ENCODE measurements at places on chromosomes 1 and 21. TPM values are rescaled to one million over a fixed set of nuclear protein-coding genes. Genes with fewer than 3 reads are reported as not detected.

DNAJC28 gene
- 1.7 TPM for polyA plus RNA-seq

DNA sequence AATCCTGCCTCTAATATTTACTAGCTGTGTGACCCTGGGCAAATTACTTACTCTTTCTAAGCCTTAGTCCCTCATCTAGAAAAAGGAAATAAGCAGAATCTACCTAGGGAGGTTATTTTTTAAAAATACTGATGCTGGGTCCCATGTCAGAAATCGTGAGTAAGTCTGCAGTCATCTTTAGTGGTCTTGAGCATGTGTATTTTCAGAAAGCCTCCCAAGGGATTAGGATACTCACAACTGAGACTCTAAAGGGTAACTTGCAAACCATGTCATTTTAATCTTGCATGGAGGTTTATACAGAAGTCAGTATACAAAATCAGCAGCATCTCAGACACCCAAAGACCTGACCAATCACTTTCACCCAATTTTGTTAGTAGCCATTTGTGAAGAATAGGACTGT lies 43.2 kb downstream of the DSTYK start:
- no peak for DNase-seq
- no peaks in the 10 kb centered on the region for H3K36me3 ChIP-seq
- no peaks in the 10 kb centered on the region for H3K4me1 ChIP-seq
- no peaks in the 10 kb centered on the region for H3K27me3 ChIP-seq
- H3K4me3 ChIP-seq: no peak overlapping the region

NIT1 gene
- 74.6 TPM for polyA plus RNA-seq

DNA sequence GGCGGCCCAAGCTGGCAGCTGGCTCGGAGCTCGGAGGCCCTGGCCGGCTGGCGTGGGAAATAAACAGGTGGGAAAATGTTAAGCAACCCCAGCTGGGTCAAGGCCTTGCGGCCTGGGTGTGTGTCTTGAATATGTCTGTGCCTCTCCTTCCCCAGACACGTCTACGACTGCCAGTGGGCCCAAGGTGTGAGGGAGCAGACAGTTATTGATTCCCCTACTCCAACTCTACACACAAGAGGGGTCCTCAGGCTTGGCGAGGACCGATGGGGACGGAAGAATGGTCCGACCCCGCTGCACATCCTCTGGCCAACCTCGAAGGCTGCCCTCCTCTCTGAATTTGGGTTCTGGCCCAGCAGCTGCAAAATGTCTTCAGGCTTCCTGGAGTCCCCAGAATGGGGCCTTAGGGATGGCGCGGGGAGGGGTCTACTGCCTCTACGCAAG lies 2.2 kb downstream of the IL22RA1 start:
- no peak for DNase-seq
- peak overlapping the region; percentile 97 for H3K27ac ChIP-seq
- H3K27me3 ChIP-seq: no peaks in the 10 kb centered on the region
- no peak overlapping the region for H3K4me3 ChIP-seq
- peaks cover 3% of the 10 kb centered on the region for H3K36me3 ChIP-seq

DNA sequence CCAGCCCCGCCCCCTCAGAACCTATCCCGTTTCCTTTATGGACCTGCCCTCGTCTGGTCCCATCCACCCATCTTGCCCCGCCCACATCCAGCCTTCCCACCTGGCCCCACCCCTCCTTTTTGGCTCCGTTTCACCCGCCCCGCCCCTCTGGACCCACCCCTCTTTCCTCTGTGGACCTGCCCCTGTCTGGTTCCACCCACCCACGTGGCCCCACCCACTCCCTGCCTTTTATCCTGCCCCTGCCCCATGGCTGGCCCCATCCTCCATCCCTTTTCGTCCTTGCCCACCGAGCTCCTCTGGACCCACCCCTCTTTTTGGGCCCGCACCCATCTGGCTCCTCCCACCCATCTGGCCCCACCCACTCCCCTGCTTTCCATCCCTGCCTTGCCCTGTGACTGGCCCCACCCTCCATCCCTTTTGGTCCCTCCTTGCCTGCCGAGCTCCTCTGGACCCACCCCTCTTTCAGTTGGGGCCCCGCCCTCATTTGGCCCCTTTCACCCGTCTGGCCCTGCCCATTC lies 177.3 kb downstream of the CAMTA1 start:
- no peak overlapping the region for H3K27ac ChIP-seq
- no peaks in the 10 kb centered on the region for H3K4me1 ChIP-seq
- DNase-seq: peak; percentile 43
- H3K4me3 ChIP-seq: no peak overlapping the region
- H3K36me3 ChIP-seq: no peaks in the 10 kb centered on the region

LIX1L gene
- 3.2 TPM for polyA plus RNA-seq

GRCh38 chr1:114062477-114063099 lies 83.3 kb downstream of the OLFML3 start:
- H3K27ac ChIP-seq: no peak overlapping the region
- H3K36me3 ChIP-seq: no peaks in the 10 kb centered on the region
- no peak overlapping the region for H3K4me3 ChIP-seq
- H3K27me3 ChIP-seq: no peaks in the 10 kb centered on the region
- no peak for DNase-seq

DNA sequence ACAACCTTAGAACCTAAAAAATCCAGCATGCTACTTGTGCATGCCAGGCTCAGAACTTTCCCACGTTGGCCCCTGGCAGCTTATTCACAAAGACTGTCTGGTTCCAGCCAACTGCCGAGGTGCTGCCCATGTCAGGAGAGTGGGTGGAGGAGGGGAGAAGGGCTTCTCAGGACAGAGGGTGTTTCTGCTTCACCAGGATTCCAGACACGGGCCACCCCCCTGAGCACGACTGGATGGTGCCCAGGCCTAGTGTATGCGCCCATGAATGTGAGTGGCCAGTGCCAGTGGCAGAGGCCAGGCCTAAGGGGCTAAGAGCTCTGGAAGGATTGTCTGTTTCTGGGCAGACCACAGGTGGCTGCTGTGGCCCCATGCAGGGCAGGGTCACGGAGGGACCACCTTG lies 148.2 kb upstream of the COL6A1 start:
- H3K4me1 ChIP-seq: peaks cover 2% of the 10 kb centered on the region
- no peaks in the 10 kb centered on the region for H3K27me3 ChIP-seq
- H3K4me3 ChIP-seq: no peak overlapping the region
- no peak for DNase-seq
- H3K36me3 ChIP-seq: no peaks in the 10 kb centered on the region
- H3K27ac ChIP-seq: no peak overlapping the region

LRP8 gene
- polyA plus RNA-seq: 4.5 TPM

- H3K4me3 ChIP-seq: peak overlapping the region; percentile 96
- peaks cover 9% of the 10 kb centered on the region for H3K4me1 ChIP-seq
- no peaks in the 10 kb centered on the region for H3K36me3 ChIP-seq
- H3K27me3 ChIP-seq: no peaks in the 10 kb centered on the region
- H3K27ac ChIP-seq: peak overlapping the region; percentile 92
Observed at GRCh38 chr1:220272841-220273090, 513 bp upstream of the RAB3GAP2 start.

Measured in small intestine (tissue), 16 donors.